Activated effector memory CD4-positive, alpha-beta T cell treated with anti-CD3 and anti-CD28 coated beads, Interleukin-2, amount 50 U/mL, for 16 hours (primary cell): ENCODE measurements at places on chromosomes 5 and 9.

DNA sequence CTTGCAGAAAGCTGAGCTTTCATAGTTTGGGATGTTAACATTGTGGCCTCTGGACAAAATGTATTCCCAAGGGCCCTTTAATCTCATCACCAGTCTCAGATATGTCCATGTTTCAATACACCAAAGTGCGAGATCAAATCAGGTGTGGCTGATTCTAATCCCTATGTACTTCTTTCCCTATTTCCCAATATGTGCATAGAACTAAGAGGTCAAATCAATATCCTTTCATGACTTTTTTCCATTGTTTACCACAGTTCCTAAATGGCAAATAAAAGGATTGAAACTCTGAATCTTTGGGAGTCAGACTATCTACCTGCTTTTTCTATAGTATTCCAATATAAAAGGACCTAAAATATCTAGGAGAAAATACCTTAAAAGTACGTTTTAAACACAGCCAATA, 105.0 kb downstream of the FBXO38 start:
- DNase-seq, result no peak

DNA sequence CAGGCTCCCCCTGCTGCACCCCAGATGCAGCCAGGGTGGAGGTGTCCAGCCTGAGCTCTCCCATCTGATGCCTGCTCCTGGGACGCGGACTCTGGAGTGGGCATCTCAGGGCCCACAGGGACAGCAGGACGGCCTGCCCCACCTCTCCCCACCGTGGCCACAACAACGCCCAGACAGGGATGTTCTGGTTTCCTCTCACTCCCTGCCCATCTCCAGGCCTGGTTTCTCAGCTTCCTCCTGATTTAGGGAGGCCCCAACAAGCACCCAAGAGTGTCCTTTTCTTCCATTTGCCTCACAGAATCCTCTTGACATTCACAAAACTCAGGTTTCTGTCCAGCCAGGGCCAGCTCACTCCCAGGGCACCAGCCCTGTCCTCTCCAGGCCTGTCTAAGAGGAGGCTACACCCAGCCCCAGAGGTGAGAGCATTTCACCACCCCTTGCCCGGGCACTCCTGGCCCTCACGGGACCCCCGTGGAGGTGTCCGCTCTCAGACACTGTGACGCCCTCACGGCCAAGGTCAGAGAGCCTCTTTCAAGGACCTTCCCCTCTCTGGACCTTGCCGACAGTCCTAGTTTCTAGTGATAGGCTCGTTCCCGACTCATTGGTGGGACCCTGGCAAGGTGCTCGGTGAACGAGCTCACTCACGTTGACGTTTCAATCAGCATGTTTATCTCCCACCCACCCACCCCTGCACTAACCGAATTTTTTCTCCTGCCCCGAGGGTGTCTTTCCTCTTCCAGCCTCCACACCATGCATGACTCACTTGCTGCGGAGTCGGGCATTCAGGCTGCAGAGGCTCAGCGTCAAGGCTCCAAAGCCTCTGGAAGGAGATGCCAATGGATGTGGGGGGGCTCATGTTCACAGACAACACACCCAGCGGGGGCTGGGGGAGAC, 62.0 kb upstream of the UNC5A start:
- DNase-seq, result peak; percentile 48

- DNase-seq, result no peak
Observed at GRCh38 chr5:131355971-131356528, 92.2 kb downstream of the CDC42SE2 start.

GRCh38 chr5:76332611-76333205, 70.4 kb upstream of the IQGAP2 start:
- DNase-seq, result no peak

- DNase-seq, result no peak
Observed at GRCh38 chr5:178434851-178435250, 155.3 kb downstream of the COL23A1 start.

DNA sequence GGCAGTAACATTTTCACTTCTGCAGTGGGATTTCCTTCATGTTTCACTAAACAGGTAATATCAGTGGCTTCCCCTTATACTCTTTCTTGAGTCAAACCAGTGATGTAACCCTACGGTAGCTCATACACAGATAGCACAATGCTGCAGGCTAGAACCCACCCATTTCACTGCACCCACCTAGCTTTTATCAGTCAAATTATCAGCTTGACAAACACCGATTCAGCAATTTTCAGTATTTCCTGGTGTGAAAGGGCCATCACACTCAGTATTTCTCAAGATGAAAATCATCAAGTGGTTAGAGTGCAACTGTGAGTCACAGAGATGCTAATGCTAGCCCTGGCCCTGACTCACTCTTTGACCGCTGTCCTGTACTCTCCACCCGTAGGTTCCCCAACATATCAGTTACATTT, 242.3 kb upstream of the PTGER4 start:
- DNase-seq, result peak; percentile 79

GRCh38 chr5:3122216-3122615, 370.7 kb upstream of the IRX2 start:
- no peak for DNase-seq

DNA sequence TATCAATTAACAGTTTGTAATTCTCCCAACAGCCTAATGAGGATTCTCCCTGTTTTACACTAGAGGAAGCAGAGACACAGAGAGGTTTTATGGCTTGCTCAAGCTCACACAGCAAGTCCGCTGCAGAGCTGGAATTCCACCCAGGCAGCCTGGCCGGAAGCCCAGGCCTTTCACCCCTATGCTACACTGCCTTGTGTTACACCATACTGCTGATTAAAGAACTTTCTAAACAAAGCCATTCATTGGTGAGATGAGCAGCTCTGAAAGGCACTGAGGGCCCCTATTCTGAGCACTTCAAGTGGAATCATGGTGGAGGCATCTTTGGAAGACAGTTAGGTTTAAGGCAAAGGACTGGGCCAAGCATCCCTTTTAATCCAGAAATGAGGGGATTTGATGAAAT, 14.7 kb upstream of the LARP1 start:
- no peak for DNase-seq

DNA sequence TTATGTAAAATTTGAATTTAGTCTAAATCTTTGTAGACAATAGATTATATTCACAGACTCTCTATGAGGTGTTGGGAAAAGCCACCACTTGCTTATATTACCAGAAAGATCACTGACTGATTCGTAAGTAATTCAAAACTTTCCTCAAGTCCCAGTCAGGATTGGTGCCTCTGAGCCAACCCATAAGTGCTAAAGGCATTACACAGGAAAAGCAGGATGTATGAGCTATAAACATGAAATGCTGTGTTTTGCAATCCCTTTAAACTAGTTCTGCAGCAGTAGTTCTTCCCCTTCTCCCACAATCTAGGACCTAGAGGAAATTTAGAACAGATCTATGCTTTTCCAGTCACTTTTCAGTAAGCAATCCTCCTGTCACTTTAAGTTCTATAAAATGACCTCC, 48.0 kb downstream of the SHLD3 start:
- DNase-seq, result no peak

- DNase-seq, result peak; percentile 62
Observed at GRCh38 chr5:90940227-90940995, 381.8 kb downstream of the ADGRV1 start.

DNA sequence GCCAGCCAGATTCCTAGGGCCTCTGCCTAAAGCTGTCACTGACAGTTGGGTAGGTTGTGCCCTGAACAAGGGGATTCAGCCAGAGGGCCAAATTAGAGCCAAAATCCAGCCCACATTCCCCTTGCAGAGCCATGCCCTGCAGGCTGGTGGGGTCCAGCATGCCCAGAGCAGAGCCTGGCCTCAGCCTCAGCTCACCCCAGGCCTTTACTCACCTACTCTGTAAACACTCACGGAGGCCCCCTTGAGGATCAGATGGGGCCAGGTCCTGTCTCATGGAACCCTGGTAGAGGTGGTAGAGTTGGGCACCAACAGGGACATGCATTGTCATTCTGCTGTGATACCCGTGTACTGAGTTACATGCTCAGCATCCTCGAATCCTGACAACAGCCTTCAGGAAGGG, 74.9 kb downstream of the LMX1B start:
- no peak for DNase-seq

DNA sequence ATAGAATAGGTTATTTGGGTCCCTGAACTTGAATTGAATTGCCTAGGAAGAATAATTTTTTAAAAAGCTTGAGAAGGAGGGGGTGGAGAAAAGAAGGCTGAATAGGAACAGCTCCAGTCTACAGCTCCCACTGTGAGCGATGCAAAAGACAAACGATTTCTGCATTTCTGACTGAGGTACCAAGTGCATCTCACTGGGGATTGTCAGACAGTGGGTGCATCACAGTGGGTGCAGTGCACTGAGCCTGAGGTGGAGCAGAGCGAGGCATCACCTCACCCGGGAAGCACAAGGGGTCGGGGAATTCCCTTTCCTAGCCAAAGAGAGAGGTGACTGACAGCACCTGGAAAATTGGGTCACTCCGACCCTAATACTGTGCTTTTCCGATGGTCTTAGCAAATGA, 782.2 kb upstream of the RGMB start:
- DNase-seq, result no peak

- no peak for DNase-seq
Observed at GRCh38 chr9:84937180-84937579, 267.7 kb downstream of the NTRK2 start.

GRCh38 chr5:118253225-118254061, 734.9 kb downstream of the DTWD2 start:
- DNase-seq, result no peak

GRCh38 chr9:121700832-121701419, 49.5 kb downstream of the DAB2IP start:
- no peak for DNase-seq

- DNase-seq, result peak; percentile 48
Observed at GRCh38 chr5:177596775-177597238, 3.1 kb upstream of the B4GALT7 start.

DNA sequence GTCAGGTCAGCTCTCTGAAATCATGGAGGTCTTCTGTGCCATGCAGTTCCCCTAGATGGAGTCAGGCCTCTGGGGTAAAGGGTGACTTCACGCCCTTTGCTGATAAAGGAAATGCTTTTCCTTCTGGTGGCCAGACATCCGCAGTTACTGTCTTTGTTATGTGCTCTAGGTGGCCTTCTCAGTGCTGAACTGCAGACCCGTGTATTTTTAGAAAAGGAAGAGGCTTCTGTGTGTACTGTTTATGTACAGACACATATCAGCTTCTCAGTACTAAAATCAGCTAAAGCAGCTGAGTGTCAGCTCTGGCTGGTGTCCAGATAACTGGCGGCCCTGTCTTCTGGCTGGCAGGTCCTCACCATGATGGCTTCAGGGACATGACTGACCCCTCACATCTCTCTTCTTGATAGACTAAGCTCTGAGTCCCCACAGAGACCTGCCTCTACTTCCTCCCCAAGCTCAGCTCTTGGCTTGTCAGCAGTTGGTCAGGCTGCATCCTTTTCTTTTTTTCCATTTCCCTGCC, 75.3 kb downstream of the ARHGAP26 start:
- DNase-seq, result no peak

DNA sequence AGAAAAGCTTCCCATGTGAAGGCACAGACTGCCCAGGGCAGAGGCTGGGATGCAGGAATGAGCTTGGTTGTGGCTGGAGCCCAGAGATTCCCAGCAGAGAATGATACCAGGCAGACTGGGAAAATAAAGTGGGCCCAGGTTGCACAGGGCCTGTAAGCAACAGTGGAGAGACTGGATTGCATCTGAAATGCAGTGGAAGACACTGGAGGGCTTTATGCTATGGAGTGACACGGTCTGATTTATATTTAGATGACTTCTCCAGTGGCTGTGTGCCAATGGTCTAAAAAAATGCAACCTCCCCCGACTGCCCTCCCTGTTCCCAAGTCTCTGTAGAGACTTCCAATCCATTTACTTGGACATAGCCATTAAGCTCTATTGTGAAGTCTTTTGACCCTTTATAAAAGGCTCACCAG, 951.1 kb upstream of the DMAC1 start:
- no peak for DNase-seq

DNA sequence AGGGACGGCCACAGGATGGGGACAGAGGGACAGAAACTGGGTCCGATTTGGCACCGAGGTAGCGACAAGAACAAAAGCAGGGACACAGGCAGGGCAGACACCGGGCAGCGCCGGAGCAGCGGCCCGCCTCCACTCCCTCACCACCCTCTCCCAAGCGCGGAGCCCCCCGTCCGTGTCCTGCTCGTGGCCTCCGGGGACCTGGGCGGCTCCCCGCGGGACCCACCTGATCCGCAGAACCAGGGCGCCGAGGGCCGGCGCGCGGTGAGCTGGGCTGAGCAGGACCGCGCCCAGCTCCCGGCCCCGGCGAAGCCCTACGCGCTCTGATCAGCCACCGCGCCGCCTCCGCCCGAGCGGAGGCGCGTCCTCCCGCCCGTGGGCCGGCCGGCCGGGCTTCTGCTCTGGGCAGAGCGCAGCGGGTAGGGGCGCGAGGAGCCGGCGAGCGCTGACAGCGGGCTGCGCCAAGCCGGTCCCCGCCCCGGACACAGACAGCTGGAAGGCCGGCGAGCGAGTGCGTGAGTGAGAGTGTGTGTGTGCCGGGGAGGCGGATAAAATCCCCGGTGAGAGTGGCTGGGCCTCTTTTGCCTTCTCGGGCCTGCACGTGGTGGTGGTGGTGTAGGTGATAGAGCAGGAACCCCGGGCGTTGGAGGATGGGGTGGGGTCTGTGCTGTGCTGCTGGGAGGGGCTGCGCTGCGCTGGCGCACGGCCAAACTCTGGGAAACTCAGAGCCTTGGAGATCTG, at the start of gene GGTA1:
Gene GGTA1 (minus strand): TSS at position 418 of the 738 bp plus-strand sequence. CDS start 31,922 bp downstream, outside the sequence.
- peak; percentile 48 for DNase-seq

DNA sequence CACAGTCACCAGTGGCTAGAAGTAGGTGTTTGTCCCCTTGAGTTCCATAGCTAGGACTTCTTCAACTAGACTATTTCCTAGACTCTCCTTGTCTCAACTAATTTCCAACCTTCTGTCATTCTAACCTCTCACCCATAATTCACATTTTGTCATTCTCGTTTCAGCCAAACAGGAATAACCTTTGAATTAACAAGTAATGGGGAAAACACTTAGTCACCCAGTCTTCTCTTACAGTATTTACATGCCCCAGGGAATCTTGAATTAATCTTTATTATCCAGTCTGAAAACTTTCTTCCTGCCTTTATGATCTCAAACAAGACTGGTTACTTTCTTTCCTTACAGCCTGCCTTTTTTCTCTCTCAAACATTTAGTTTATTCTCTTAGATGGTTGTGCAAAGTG, 63.3 kb upstream of the RUSC2 start:
- no peak for DNase-seq

DNA sequence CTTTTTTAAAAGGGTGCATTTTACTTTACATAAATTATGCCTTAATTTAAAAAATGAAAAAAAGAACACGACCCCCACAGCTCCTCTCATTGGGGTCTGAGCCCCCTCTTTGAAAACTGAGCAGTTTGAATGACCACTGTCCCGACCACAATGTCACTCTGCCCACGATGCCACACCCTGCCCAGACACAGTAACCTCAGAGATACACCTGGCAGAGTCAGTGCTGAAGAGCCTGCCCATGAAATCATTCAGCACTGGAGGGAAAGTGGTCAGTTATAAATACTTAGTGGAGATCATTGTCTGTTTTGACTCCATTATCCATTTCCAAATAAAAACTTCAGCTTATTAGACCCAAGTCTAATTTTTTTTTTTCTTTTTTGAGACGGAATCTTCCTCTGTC, 49.3 kb downstream of the DNAJC21 start:
- no peak for DNase-seq

DNA sequence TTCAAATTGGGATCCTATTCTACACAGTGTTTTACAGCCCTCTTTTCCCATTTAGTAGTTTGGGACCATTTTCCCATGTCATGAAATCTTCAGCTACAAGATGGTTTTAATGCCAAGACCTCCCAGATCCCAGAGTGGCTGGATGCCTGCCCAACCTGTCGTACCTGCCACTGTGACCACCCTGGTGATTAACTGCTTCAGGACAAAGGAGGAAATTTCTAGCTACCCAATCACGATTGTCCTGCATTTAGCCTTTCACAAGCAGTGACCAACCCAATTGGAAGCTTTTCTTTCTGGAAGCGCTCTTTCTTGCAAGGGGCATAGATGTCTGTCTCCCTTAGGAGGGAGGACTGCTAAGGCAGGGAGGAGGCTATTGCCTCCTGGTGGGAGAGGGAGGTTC, 13.8 kb downstream of the IL9 start:
- DNase-seq, result no peak
